Stimulated activated CD4-positive, alpha-beta T cell treated with anti-CD3 and anti-CD28 coated beads, Interleukin-15, amount 100 ng/mL, for 1 hour (primary cell): ENCODE measurements at places on chromosomes 2 and 18.

DNA sequence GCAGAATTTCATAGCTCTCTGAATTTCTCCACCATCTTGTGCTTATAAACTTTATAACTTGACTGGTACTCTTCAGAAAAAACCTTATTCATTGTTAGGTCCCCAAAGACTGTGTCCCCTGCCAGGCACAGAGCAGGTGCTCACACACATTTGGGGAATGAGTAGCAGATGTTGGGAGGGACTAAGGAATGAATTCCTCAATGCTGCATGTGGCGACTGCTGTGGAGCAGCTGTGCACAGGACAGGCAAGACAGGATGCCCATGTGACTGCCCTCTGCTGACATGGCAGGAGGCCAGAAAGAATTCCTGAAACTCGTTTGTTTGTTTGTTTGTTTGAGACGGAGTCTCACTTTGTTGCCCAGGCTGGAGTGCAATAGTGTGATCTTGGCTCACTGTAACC, 122.3 kb upstream of the ITGA6 start:
- DNase-seq: no peak

DNA sequence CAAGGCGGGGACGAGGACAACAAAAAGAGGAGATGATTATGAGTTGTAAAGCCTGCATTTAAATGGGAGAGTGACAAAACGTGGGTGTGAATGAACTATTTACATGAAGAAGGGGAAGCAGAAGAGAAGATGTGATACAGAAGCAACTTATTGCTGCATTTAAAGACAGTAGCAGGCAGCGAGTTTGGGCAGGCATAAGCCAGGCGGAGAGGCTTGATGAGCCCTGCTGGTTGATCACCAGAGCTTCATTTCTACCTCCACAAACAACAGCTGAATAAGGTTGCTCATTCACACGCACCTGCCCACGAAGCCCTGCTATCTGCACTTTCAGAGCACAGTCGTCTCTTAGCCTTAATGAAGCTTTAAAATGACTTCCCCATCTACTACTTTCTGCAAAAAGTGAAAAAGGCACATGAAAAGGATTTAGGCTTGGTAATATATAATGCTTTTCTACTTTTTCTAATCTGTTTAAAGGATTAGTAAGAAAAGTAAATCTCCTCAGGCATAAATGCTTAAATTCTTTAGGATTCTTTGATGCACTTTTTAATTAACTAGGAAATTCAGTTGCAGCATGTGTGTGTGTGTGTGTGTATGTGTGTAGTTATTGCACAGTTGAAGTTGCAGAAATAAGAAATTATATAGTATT, 3.1 kb downstream of the SLC38A11 start:
- no peak for DNase-seq

DNA sequence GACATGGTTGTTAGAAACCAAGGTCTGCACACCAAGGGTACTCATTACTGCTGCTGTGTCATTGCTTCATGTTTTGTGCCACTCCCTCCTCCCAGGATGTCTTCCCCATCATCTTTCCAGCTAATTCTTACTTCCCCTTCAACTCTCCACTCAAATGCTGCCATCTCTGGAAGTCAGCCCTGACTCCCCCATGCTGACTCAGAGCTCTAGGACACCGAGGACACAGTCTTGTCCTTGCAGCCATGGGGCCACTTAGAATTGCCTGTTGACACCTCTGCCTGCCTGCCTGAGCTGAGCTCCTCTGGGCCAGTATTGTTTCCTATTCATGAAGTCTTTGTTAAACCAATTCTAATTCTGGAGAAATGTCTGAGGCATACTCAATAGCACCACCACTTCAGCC, 100.2 kb downstream of the GYPC start:
- DNase-seq: no peak

GRCh38 chr2:132789066-132789465, 119.1 kb upstream of the LYPD1 start:
- no peak for DNase-seq

GRCh38 chr2:160516547-160517365, 23.1 kb upstream of the RBMS1 start:
- DNase-seq: no peak

GRCh38 chr2:230941202-230942180, 16.4 kb upstream of the GPR55 start:
- DNase-seq: no peak

- DNase-seq: no peak
These were observed 88.8 kb downstream of the ZCCHC2 start for GRCh38 chr18:62611453-62612288.

GRCh38 chr2:128282976-128283810, 35.5 kb downstream of the HS6ST1 start:
- DNase-seq: no peak

- no peak for DNase-seq
These were observed 105.3 kb upstream of the SIX3 start for GRCh38 chr2:44836174-44836573.

- DNase-seq: no peak
These were observed 28.2 kb downstream of the ABCG5 start for GRCh38 chr2:43810452-43810851.

- DNase-seq: no peak
These were observed 63.7 kb upstream of the FANCL start for GRCh38 chr2:58304843-58305242.

DNA sequence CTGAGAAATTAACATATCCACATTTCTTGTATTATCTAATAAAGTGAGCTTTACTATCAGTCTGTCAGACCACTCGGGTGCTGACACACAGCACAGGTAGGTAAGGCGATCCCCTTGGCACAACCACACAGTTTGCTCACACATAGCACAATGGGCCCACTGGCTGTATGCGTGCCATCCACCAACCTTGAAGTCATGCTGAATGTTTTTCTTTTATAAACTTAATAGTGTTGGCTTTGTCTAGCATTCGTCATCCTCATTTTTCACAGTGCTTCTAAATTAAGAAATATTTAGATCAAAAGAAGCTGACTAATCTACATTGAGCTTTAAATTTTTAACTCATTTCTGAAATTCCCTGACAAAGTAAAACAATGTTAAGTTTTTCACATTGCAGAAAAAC, 50.0 kb upstream of the PAPOLG start:
- DNase-seq: no peak

DNA sequence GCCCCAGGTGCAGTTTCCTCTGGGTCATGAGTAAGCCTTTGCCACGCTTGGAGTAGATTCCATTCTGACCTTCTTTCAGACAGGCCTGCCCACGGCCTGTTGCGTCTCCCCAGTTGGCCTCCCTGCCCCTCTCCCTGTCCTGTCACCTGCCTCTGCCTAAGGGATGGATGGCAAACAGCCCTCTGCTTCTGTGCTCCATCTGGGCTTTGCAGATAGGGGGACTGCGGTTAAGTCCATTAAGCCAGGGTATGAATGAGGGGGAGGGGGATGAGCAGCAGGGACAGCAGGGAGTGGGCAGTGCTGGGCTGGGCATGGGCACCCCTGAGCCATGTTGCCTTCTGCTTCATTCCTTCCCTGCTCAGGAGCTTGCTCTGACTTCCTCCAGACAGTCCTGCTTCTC, 37.6 kb upstream of the B3GNT7 start:
- DNase-seq: no peak

GRCh38 chr2:76197842-76198448, 487.2 kb upstream of the GCFC2 start:
- no peak for DNase-seq

- no peak for DNase-seq
These were observed 19.4 kb upstream of the NCL start for GRCh38 chr2:231483398-231484329.

- no peak for DNase-seq
These were observed 464.0 kb downstream of the FBXO15 start for GRCh38 chr18:73683409-73684238.

DNA sequence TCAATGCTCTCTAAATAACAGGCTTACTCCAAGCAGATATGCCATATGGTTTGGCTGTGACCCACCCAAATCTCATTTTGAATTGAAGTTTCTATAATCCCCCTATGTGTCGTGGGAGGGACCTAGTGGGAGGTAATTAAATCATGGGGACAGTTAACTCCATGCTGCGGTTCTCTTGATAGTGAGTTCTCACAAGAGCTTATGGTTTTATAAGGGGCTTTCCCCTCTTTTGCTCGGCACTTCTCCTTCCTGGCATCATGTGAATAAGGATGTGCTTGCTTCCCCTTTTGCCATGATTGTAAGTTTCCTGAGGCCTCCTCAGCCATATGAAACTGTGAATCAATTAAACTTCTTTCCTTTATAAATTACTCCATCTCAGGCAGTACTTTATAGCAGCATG, 302.7 kb upstream of the ZC3H15 start:
- DNase-seq: no peak

DNA sequence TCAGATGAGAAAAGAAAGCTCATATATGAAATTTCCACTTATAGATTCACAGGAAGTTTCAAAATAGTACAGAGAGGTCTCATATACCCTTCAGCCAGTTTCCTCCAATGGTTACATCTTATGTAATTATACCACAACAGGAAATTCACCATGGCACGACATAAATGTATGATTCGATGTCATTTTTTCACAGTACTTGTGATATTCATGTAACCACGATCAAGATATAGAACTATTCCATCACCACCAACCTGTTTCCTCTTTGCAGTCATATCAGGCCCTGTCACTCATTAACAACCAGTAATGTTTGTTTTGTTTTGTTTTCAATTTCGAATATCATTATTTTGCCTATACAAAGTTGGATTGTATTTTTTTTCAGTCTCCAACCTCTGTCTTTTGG, 314.3 kb upstream of the POU3F3 start:
- DNase-seq: no peak

DNA sequence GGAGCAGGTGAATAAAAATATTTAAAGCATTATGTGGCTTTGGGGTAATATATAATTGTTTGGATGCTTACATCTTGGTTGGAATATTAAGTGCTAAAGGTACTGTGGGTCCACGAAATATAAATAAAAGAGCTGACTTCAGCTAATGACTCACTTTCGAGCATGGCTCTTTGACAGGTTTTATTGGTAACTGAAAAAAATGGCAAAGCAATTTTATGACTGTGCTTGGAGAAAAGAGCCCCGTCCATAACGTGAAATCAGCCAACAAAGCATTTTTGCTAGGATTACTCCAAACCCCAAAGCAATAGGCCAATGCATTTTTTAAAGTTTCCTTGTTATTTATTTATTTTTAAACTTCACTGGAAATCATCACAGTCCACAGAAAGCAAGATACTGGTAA, 397.2 kb upstream of the CDH19 start:
- no peak for DNase-seq

DNA sequence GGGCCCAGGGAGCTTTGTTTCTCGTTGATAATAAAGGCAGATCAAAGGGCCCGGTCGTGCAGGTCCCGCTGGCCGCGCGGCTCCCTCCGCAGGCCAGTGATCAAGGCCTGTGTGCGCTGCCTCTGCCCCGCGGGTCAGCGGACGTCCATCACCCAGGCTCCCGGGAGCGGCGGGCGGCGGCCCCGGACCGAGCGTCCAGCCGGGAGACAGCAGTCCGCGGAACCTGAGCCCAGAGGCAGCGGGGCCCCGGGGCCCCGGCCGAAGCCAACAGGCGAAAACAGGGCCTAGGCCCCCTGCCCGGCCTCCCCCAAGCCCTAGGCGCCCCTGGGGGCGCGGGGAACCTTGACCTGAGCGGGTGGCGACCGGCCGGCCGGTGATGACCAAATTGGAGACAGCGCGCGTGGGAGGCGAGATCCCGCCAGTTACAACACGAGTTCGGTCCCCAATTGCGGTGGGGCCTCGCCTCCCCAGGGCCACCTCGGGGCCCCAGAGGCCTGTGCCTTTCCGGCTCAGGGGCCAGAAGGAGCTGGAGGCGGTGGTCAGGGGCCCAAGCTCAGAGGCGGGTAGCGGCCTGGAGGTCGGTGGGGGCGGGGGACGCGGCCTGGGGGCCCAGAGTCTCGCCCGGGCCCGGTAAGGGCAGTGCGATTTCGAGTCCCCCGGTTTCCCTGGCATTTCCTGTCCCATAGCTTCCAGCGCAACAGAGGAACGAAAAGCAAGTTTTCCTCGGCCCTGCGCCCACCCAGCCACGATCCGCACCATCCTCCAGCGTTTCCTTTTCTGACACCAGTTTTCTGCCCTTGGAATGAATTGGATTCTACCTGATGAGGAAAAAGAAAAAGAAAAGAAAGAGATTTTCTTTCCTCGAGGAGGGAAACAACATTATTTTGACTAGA, 5.9 kb downstream of the SP9 start:
- DNase-seq: no peak
